ENCODE measurements at places on chromosomes 3 and 15.

DNA sequence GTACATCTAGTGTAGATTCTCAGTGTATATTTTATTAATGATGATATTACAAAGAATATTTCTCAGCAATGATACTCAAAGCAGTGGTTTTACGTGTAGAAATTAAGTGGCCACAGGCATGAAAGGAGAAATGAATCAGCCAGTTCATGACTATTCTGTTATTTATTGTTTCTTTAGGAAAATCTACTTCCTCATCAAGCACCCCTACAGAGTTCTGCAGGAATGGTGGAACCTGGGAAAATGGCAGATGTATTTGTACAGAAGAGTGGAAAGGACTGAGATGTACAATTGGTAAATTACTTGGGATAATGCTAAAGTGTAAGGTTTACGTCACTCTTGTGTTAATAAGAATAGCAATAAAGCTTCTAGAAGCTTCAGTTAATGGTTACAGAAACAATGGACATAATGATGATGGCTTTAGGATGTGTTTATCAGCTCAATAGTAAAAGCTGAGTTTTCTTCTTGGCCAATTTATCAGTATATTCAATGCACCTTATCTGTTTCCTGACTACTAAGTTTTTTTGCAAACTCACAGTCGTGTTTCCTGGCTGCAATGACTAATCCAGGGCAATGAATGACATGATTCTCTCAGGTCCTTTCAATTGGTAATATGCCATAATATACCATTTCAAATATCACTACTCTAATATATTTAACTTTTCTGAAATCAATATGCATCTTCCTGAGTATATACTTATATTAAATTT, 20.2 kb downstream of the ADGRG7 start:
- no peak for DNase-seq

DNA sequence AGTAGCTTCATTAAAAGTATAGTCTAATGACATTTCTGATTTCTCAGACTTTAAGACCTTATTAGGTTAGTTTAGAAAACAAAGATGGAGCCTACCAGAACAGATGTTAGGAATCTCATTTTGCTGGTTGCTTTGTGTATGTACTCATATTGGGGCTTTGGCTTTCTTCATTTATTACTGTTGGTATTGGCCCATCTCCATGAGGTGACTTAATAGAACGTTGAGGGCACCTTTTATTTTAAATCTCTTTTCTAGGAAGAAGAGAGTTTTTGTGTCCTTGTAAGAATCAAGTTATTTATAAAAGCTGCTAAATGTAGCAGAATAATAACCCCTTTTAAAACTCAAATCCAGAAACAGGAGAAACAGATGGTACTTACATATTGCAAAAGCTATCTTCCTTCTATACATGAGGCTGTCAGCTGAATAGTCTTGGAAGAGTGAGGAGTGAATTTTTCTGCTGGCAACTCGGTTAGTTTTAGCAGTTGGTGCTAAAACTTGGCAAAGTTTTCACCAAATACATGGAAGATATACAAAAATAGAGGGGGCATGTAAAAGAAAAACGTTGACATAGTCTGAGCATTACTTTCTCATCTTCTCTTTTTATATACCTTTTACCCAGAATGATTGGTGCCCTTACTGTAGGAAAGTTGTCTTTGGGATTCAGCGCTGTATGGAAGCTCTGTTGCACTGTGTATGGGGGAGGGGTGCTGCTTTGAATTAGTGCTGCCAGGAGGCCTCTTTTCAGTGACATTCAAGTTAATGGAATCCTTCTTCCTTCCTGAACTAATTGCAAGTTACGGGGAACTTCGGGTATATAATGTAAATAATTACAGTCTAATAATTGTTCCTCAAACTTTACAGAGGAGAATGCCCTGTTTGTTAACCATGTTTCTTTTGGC, 35.8 kb downstream of the CTNNB1 start:
- DNase-seq, result no peak

DNA sequence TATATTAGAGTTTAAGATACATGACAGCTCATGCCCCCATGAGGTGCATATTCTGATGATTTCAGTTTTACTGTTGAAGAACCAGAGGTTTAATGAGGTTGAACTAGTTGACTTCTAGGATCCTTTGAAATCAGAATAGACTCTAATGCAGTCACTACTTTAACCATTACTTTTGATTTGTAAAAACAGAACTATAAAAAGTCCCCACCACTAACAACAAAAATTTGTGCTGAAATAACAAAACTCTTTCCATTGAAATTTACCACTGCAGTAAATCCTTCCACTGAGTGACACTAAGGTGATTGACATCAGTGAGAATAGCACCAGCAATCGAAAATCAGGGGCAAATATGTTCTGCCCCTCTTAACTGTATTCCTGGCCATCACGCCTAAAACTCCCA, 214.1 kb downstream of the SHQ1 start:
- DNase-seq, result no peak

- DNase-seq, result no peak
Measured at GRCh38 chr15:79527821-79528220, 95.7 kb downstream of the MINAR1 start.

GRCh38 chr15:70753101-70753829, 10.1 kb downstream of the UACA start:
- DNase-seq, result no peak

GRCh38 chr3:124800511-124801258, 70.4 kb downstream of the UMPS start:
- DNase-seq, result no peak
